Iris pigment epithelial cell (primary cell): ENCODE measurements at places on chromosomes 5 and 9.

DNA sequence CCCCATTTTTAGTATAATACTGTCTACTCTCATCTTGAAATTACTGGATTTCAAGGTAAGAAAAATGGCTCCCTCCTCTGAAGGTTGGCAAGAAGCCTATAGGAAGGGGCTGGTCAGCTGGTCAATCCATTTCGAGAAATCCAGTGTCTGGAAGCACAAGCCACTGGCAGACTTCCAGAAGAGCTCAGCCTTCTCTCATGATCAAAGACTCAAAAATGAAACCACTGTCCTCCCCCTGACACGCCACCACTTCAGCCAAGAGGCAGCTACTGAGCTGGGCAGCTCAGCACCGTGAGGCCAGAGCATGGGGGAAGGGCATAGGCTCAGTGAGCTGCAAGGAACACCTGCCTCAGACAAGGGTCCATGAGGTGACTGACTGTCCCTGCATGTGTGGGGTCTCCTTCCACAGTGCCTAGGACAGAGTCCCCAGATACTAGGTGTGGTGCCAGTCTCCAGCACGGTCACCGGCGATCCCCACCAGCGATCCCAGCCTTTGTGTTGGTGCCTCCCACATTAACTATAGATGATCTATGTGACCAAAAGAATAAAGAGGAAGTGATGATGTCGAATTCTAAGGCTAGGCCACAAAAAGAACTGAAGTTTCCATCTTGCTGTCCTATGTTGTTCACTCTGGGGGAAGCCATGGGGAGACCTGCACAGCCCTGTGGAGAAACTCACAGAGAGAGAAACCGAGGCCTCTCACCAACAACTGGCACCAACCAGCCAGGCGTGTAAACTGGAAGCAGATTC is 100.1 kb upstream of the LRRTM2 start:
- DNase-seq = peak; percentile 94

DNA sequence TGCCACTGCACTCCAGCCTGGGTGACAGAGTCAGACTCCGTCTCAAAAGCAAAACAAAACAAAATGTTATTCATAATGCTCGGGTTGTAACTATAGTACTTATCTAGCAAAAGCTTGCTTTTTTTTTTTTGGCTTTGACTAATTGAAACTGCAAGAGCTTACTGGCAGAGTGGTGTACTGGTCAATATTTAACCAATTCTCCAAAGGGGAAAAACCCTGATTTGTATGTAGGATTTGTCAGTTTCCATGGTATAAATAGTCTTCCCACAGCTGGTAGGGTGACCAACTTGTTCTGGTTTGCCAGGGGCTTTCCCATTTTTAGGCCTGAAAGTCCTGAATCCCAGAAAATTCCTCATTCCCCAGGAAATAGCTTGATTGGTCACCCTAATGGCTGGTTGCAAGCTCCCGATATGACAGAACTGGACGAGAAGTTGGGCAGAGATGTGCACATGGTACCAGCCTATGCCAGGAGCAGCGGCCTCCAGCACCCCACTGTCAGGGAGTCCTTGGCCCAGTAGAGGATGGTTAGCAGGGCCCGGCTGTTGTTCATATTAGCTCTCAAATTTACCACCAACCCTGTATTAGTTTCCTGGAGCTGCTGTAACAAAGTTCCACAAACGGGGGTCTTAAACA is 58.0 kb downstream of the FXN start:
- DNase-seq = no peak

GRCh38 chr5:72451741-72452505 is 55.3 kb downstream of the ZNF366 start:
- DNase-seq = peak; percentile 81

DNA sequence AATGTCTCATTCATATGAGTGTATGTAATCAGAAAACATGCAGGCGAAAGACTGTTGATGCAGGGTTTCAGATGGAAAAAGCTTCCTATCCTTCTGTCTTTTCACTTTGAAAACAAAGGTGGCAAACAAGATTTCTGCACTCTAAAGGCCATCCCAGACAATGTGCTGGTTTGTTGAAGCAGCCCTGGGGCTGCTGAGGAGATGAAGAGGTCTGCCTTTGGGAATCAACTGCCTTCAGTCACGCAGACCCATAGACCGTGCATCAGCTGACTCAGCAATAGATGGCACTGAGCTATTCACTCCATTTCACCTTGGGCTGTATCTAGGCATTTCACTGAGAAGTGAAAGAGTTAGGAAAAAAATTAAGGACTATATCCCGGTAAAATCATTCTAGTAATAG is 60.5 kb upstream of the C5orf46 start:
- DNase-seq = peak; percentile 8

- DNase-seq = no peak
Observed at GRCh38 chr5:44331471-44332050, 57.7 kb downstream of the FGF10 start.

DNA sequence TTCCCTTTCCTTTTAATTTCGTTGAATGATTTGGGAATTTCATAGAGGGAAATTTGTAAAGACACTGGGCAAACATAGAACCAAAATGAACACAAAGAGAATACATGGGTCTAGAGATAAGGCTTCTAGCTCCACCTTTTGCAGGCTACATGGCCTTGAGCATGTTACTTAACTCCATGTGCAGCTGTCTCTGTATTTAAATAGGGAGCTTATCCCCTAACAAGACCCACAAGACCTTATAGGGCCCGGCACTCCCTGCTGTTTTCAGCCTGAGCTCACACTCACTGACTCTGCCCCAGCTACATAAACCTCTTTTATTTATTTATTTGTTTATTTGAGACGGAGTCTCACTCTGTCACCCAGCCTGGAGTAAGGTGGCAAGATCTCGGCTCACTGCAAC is 30.6 kb upstream of the TLE1 start:
- no peak for DNase-seq

GRCh38 chr5:32559411-32559810 is 25.9 kb upstream of the SUB1 start:
- no peak for DNase-seq

- peak; percentile 70 for DNase-seq
Observed at GRCh38 chr9:89605465-89606048, 745 bp downstream of the GADD45G start.

- DNase-seq = no peak
Observed at GRCh38 chr9:89508951-89509615, 11.2 kb upstream of the SEMA4D start.

GRCh38 chr9:76001459-76001858 is 111.0 kb downstream of the PCSK5 start:
- no peak for DNase-seq

DNA sequence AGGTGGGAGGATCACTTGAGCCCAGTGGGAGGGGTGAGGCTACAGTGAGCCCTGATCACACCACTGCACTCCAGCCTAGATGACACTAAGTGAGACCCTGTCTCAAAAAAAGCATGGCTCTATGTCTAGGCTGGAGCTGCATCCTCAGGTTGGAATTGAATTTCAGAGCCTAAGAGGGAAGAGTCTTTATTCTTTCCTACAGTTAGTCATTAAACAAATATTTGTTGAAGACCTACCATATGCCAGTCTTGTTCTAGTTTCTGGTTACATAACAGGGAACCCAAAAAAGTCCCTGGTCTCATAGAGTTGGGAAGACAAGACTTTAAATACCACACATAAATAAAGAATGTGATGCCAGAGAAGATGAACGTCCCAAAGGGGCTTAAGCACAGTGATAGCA is 6.9 kb upstream of the GRPEL2 start:
- no peak for DNase-seq

- peak; percentile 26 for DNase-seq
Observed at GRCh38 chr9:130779153-130779855, 55.8 kb upstream of the ABL1 start.

- DNase-seq = no peak
Observed at GRCh38 chr5:53892224-53892623, 331.8 kb downstream of the NDUFS4 start.
